NCI-H226 (cell line): ENCODE measurements at places on chromosomes 5 and 9.

- peak; percentile 93 for DNase-seq
Measured at GRCh38 chr9:89634995-89635742, 30.4 kb downstream of the GADD45G start.

GRCh38 chr5:61330341-61330844 is 1.7 kb upstream of the ZSWIM6 start:
- DNase-seq, result peak; percentile 43

DNA sequence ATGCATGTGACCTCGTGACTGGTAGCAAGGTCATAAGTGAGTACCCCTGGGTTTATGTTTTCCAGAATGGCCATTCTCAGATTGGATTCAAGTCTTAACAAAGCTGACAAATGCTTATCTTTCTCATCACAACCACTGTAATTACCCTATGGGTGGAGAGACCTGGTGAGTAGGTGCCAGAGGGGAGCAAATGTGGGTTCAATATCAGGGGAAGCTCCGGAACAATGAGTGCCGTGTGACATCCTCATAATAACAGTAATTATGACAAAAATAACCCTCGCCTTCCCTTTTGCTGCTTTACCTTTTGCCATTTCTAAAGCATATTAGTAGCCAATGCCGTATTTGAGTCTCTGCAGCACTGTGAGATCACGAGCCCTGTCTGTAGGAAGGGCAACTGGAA is 95.9 kb downstream of the NSG2 start:
- no peak for DNase-seq

- no peak for DNase-seq
Measured at GRCh38 chr5:17329571-17329970, 112.1 kb downstream of the BASP1 start.

DNA sequence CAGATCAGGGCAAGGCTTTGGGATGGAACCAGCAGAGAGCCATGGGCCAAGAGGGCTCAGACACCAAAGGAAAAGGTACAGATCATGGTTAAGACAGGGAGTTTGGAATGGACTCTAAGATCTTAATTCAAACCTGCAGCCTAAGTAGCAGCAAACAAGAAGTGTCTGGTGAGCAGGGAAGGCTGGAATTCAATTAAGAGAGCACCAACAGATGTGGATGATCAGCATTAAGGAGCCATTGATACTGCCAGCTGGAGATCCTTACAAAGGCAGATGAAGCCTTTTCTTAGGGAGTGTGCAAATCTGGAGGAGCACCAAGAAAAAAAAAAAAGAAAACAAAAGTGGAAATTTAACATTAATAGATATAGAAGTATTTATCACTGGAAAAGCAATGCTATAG is 516.8 kb downstream of the RASEF start:
- no peak for DNase-seq

- DNase-seq, result no peak
Measured at GRCh38 chr5:35826554-35826953, 30.1 kb upstream of the IL7R start.

- no peak for DNase-seq
Measured at GRCh38 chr5:55934720-55935119, 60.0 kb downstream of the IL6ST start.
